ENCODE measurements at places on chromosomes 6 and 20. TPM values are rescaled to one million over a fixed set of nuclear protein-coding genes. Genes with fewer than 3 reads are reported as not detected.

- DNase-seq: no peak
Observed at GRCh38 chr6:221531-222349, 70.5 kb upstream of the DUSP22 start.

DNA sequence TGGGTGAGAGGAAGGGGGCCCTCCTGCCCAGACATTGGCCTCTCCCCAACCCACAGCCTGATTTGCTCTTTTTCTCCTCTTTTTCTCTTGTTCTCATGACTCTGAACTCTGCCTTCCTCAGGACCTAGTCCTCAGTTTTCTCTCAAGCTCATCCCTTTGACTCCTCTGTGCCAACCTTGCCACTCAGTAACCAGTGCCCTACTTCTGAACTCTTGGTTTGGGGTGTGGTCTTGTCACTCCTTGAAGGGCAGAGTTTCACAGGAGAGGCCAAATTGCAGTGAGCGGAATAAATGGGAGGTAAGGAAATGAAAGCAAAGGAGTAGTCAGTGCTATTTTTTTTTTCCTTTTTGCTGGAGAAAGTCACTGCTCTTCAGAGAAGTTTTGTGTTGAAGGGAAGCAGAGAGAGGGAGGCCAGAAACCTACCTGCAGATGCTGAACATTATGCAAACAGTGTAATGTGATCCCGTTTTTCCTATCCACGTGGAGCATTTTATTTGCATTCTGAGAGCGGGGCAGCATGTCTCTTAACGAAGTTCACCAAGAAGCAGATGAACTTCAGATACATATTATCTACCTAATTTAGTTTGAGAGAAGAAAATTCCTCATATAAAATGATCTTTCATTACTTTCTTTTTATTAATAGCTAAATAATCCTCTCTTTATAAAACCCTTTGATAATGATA is 26.9 kb downstream of the CFAP61 start:
- DNase-seq: no peak

- DNase-seq: no peak
Observed at GRCh38 chr20:13259921-13260320, 38.8 kb downstream of the ISM1 start.

- no peak for DNase-seq
Observed at GRCh38 chr6:36714511-36714910, 16.9 kb downstream of the RAB44 start.

GRCh38 chr20:46283426-46284039 is 24.8 kb downstream of the CDH22 start:
- no peak for DNase-seq

DNA sequence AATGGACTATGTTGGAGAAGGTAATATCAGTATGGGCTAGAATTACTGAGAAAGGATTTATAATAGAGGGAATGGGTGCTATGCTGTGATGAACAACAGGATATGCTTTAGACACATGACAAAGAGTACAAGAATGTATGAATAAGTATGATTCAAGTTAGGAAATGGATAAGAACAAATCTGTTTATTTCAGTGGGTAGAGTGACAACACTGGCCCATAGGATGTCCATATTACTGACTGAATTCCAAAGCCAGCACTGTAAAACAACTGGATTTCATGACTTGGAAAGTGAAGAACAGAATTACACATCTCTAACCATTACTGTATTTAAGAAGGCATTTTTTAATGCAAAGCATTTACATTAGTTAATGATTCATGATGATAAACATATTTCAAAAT is 35.9 kb downstream of the EPM2A start:
- DNase-seq: no peak

GRCh38 chr6:156794546-156795354 is 17.6 kb downstream of the ARID1B start:
- DNase-seq: no peak

DNA sequence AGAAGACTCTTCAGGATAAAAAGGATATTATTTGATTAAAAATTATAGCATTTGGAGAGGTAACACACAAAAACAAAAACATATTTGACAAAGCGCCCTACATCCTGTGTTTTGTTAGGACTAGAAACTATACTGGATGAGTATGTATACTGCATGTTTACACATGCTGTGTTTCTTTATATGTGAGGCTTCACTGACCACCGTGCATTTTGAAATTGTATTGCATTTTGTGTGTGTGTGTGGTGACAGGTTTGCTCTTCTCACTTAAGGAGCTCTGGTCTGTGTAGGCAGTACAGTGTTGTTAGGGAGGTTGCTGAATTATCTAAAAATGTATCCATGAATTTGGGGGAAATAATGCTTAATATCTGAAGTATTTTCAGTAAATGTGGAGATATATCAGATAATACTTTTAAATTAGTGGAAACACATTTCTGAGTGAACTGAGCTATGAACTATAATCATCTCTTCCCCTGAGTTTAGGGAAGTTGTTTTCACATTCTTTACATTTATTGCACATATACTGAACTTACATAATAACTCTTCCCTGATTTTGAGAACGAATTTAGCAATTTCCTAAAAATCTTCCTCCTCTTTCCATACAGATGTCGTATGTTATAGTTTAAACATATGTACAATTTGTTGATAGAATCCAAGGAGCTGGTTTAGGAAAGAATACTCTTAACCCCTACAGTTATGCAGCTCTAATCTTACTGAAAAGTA is 43.3 kb downstream of the TMEM170B start:
- DNase-seq: no peak

- no peak for DNase-seq
Observed at GRCh38 chr6:84775751-84776150, 11.4 kb upstream of the TBX18 start.

DNA sequence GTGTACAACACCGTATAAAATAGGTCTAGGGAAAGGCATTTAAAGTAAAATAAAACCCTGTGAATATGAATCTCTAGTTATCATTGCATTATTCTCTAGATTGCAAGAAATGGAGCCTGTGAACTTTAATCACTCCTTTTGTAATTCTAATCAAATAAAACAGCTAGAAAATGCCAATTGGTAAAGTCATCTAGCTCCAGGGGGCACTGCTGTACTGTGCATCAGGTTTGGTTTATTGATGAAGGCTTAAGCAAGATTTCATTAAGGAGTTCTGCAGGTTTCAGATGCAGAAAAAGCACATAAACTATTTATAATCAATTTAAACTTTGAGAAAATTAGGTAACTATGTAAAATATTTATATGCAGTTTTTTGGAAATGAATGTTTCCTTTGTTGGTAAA is 645.0 kb downstream of the PHF3 start:
- no peak for DNase-seq

GRCh38 chr6:164057876-164058275 is 643.4 kb downstream of the QKI start:
- DNase-seq: no peak

The RIPPLY2 gene
- total RNA-seq: 1.6 TPM
